ENCODE measurements at places on chromosomes 2 and 18.

DNA sequence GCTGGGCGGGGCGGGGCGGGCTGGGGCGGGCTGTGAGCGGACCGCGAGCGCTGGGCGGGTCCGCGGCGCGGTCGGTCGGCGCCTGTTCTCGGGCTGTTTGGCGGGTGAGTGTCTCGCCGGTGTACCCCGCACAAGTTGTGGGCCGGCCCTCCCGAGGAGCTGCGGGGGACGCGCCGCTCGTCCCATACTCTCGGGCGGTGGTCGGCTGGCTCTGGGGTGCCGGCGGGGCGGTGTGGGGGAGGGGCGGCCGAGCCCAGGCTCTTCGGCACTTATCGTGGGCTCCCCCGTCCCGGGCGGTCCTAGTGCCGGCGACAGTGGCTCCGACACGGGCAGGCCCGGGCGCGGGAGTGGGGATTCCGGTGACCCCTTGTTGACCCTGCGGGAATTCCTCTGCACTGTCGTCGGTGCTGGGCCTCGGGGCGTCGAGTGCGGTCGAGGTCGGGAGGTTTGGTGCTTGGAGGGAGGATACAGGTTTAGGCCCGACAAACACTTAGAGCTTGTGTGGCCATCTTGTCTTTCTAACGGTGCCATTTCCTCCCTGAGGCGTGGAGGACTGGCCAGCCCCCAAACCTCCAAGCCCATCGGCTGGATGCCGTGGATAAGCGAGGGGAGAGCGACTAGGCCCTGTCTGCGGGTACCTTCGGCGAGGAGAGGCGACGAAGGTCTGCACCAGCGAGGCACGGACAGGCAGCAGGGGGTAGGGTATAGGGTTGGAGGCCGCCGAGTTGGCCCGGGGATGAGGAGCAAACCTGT is at the start of gene SEPTIN2:
Gene SEPTIN2 (plus strand): TSS at position 47 of the 753 bp plus-strand sequence. CDS start 8,308 bp downstream, outside the sequence.
- no peak for DNase-seq

DNA sequence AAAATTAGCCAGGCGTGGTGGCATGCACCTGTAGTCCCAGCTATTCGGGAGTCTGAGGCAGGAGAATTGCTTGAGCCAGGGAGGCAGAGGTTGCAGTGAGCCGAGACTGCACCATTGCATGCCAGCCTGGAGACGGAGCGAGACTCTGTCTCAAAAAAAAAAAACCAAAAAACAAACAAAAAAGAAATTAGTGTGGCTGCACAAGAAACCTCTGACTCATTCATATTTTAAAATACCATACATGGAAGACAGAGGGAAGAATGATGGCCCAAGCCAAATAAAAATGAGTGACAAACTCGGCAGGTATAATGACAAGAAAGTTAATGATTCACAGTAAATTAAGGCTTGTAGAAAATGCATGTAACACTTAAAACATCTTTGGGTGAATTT is 875.8 kb downstream of the EPHA4 start:
- no peak for DNase-seq

DNA sequence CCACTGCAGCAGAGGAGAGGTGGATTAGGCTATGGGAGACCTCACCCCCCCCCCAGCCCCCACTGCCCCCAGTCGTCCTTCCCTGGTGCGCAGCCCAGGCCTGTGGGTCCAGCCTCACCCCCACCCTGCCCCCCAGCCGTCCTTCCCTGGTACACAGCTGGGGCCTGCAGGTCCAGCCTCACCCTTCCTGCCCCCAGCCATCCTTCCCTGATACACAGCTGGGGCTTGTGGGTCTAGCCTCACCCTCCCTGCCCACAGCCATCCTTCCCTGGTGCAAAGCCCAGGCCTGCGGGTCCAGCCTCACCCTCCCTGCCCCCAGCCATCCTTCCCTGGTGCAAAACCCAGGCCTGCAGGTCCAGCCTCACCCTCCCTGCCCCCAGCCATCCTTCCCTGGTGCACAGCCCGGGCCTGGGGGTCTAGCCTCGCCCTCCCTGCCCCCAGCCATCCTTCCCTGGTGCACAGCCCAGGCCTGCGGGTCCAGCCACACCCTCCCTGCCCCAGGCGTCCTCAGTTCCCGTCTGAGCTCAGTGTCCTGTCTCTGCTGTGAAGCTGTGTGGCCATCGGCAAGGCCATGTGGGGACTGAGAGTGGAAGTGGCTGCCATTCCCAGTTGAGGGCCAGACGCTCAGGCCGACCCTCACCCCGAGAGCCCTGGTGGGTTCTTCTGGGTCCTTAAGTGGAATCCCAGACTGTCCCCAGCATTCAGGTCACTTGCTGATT is 86.8 kb upstream of the SNTG2 start:
- no peak for DNase-seq

- DNase-seq: no peak
Observed at GRCh38 chr18:33404244-33404873, 36.2 kb downstream of the CCDC178 start.

GRCh38 chr2:235390108-235390815 is 103.6 kb upstream of the AGAP1 start:
- DNase-seq: no peak

DNA sequence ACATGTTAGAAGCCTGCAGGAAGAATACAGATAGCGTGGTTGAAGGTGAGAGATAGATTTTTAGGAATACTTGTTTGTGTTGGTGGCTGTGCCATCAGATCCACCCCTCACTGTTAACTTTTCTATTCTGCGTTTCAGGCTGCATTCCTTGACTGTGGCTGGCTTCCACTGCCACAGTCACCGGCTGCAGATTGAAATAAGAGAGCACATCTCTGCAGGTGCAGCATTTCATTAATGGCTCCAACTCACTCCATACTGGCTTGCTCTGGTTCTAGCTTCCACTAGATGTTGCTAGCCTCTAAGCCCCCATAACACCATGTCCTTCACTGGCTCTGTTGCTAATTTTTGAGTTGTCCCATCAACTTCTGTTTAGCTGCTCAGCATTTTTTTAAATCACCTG is 286.5 kb downstream of the CPS1 start:
- no peak for DNase-seq

- no peak for DNase-seq
Observed at GRCh38 chr2:207810200-207810788, 40.6 kb upstream of the FZD5 start.

GRCh38 chr2:204180649-204181048 is 244.1 kb downstream of the ICOS start:
- no peak for DNase-seq

- DNase-seq: no peak
Observed at GRCh38 chr2:15494877-15495276, 66.3 kb downstream of the NBAS start.

GRCh38 chr18:24027156-24027827 is 12.7 kb downstream of the TTC39C start:
- DNase-seq: no peak

DNA sequence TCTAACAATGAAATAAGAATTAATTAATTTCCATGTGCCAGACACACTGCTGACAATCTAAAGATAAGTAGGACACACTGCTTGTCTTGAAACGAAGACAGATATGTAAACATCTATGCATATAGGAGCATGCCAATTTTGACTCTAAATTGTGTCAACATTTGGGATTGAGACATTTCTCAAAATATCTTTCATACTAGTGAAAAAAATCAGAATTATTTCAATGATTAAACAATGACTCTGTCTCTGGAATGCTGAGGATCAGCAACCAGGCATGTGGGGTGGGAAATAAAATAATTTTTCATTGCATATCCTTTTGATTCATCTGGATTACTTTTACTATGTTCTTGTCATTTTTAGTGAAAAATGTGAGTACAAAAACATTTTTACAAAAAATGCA is 262.6 kb upstream of the SYT4 start:
- DNase-seq: no peak

- DNase-seq: no peak
Observed at GRCh38 chr2:112110966-112111365, 27.2 kb upstream of the FBLN7 start.

DNA sequence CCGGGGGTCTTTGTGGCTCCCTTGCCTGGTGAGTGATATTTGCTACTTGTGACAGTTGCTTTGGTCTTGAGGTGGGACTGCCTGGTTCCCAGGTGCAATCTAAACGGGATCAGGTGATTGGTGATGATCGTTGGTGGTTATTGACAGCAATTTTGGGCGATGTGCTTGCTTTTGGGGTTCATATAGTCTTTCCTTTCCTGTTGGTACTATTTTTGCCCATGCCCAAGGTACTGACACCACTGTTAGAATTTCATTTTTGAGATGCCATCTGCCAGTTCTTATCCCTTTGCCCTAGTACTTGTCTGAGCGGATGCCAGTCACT is 573 bp downstream of the WDR7 start:
- DNase-seq: no peak

- no peak for DNase-seq
Observed at GRCh38 chr18:50992351-50992762, 24.5 kb downstream of the ELAC1 start.

DNA sequence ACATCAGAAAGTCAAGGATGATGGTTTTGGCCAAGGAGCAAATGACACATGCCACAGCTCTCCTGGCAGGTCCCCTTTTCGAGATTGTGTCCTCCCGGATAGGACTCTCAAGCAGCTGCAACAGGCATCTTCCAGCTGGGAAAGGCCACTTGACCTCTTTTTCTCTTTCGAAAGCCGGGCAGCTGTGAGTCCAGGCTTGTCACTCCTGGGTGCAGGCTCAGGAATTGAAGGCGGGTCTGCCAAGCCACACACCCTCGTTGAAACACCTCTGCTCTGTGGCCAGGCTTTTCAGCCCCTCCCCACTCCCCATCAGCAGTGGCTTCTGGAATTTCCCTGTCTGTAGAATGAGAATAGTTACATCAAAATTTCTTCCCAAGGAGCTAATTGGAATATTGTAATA is 98.0 kb downstream of the CCDC138 start:
- DNase-seq: no peak

DNA sequence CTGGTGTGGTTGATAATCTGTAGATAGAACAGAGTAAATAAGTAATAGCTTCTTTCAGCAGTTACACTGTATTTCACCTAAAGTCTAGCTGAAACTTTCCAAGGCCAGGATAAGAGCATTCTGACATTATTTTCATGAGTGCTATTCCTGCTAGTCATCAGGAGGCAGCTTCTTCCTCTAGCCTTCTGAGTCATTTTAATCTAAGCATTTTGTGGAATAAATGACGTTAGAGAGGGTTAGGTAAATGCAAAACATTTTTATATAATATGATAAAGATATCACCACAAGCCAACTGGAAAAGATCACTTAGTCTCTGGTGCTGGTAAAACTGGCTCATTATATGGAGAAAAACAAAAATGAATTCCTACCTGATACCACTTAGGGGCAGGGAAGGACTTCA is 138.5 kb downstream of the MEP1B start:
- no peak for DNase-seq

DNA sequence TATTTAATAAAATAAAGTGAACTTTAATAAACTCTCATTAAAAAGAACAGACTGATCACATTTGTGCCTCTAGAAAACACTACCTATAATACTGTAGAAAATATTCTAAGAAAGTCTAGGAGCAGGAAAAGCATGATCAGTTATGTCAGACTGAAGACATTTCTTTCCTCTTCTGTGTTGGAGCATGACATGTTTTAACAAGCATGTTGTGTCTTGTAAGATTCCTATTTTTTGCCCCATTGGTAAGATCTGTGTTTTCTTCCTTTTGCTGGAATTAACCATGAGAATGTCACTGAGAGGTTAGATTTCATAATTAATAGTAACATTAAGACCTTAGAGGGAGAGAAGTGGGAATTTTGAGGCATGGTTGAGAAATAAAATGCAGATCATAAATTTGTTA is 27.7 kb downstream of the LAMA3 start:
- DNase-seq: no peak
